NCI-H187 (cell line): ENCODE measurements at places on chromosomes 4 and X.

- DNase-seq: no peak
Measured at GRCh38 chr4:21949073-21949457, 493 bp upstream of the KCNIP4 start.

DNA sequence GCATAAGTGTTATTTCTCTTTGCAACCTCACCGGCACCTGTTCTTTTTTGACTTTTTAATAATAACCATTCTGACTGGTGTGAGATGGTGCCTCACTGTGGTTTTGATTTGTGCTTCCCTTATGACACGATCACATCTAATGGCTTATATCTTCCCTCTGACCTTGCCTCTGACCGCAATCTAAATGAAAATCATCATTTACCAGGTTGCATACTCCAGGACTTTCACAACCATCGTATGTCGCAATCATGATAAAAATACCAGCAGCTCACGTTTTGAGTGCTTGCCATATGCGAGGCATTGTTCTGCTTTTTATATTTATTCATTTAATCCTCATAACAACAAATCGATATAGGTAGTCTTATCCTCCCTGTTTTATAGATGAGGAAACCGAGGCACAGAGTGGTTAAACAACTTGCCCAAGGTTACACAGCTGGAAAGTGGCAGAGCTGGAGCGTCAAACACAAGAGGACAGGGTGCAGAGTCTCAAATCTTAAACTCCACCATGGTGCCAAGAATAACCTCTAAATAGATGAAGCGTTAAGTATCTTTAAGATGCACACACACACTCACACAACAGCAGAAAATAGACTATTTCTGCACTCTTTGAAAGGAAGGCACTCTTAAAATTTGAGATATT is 102.2 kb downstream of the SEL1L3 start:
- DNase-seq: no peak

DNA sequence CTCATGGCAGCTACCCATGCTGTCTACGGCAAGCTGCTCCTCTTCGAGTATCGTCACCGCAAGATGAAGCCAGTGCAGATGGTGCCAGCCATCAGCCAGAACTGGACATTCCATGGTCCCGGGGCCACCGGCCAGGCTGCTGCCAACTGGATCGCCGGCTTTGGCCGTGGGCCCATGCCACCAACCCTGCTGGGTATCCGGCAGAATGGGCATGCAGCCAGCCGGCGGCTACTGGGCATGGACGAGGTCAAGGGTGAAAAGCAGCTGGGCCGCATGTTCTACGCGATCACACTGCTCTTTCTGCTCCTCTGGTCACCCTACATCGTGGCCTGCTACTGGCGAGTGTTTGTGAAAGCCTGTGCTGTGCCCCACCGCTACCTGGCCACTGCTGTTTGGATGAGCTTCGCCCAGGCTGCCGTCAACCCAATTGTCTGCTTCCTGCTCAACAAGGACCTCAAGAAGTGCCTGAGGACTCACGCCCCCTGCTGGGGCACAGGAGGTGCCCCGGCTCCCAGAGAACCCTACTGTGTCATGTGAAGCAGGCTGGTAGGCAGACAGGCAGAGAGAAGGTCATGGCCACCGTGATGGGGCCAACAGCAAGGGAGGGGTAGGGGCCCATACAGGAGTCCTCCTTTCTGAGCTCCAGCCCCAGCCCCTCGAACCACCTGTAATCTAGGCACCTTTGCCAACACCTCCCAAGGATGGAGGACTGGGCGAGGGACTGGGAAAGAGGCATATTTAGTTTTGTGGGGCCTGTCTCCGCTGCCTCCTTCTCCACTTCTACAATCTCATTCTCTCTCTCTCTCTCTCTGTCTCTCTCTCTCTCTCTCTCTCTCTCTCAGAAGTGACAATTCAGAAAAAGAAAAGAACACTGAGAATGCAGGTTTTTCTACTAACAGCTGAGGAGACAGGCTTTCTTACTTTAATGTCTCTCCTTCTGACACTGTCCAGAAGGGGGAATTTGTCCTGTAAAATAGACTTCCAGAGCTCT is 4.7 kb upstream of the TSPYL2 start:
- DNase-seq: no peak

DNA sequence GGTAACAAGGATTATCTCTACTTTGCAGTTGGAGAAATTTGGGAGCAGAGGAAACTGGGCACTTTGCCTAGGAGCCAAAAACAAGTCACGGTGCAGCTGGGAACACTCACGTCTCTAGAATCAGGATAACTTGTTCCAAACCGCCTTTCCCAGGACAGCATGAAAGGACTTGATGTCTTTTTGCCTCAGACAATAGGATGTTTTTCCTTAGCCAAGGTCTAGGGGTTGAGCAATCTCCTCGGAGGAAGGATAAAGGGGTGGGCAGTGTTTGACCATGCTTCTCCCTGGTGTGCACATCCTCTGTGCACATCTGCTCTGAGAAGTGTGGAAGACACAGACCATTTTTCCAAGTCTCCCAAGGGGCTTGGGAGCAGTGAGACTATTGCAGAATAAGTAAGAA is 1.7 kb upstream of the SPARCL1 start:
- no peak for DNase-seq

DNA sequence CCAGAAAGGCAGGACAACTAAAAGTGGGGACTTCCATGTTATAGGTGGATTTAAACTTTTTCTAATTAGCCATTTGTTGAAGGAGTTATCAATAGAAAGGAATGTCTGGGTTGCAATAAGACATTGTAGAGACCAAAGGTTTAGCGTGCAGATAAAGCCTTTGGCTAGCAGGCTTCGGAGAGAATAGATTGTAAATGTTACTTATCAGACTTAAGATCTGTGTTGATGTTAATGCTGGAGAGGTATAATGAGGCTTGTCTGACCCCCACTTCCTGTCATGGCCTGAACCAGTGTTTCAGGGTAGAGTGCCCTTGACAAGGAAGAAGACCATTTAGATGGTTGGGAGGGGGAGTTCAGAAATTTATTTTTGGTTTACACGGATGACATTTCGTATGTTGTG is 67.1 kb upstream of the SPIN4 start:
- no peak for DNase-seq

DNA sequence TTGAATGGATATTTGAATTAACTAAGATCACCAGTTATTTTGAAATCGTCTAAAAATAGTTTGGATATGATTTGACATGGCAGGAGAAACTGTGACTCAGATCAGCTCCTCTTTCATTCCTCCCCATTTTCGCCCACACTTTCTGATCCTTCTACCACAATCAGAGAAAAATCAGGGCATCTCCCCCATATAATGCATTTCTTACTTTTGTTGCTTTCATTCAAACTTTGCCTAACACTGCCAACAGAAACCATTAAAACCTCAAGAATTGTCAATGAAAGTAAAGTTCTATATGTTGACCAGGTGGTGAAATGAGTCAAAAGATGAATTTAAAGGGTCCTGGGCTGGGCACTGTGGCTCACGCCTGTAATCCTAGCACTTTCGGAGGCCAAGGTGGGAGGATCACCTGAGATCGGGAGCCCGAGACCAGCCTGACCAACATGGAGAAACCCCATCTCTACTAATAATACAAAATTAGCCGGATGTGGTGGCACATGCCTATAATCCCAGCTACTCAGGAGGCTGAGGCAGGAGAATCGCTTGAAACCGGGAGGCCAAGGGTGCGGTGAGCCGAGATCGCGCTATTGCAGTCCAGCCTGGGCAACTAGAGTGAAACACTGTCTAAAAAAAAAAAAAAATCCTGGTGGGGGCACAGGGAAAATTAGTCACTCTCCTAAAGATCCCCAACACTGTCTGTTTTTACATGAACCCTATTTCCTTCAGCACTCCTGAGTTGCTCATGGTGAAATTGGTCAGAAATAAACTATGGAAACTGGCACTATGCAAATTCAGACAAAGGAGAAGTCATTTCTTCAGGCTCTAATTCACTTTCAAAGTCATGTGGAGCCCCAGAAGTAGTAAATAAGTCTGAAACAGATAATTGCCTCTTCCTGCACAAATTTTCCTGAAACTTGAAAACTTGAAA is 122.8 kb upstream of the NOCT start:
- no peak for DNase-seq

GRCh38 chr4:17534705-17535104 is 19.7 kb downstream of the CLRN2 start:
- no peak for DNase-seq

DNA sequence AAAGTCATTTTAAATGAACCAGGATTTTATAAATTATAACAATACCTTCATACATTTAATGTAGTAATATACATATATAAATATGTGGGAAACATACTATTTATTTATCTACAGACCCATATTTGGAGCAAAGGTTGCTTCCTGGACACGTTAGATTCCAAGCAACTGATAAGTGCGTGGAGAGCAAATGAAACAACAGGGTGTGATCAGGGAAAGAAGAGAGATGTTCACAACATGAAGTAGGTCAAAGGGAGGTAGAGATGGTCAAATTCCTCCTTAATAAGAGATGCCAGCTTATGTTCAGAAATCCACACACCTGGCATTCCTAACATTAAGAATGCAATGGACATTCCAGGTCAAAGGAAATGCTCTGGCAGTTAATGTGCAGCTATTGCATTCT is 53.1 kb upstream of the HPGD start:
- DNase-seq: no peak

DNA sequence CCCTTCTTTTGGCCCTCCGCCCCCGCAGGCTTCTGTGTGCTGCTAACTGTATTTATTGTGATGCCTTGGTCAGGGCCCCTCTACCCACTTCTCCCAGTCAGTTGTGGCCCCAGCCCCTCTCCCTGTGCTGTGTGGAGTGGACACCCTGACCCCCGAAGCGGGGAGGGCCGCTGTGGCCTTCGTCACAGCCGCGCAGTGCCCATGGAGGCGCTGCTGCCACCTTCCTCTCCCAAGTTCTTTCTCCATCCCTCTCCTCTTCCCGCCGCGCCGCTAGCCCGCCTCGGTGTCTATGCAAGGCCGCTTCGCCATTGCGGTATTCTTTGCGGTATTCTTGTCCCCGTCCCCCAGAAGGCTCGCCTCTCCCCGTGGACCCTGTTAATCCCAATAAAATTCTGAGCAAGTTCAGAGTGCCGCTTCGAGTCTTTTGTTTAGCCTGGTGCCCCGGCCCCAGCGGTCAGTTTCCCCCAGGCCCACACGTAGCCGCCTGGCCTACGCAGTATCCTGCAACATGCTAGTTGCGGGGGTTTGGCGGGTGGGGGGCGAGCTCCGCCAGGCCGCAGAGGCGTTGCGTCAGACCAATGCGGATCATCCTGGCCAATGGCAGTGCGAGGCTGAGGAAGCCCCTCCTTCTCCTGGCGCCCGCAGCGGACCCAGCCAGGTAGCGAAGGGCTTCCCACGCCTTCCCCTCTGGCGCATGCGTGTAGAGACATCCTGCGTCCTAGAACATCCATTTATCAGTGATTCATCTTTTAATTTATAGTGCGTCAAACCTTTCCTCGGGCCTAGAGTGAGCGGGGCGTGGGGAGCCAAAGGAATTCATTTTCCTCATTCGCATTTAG is 5.6 kb upstream of the KANTR start:
- DNase-seq: peak; percentile 9

DNA sequence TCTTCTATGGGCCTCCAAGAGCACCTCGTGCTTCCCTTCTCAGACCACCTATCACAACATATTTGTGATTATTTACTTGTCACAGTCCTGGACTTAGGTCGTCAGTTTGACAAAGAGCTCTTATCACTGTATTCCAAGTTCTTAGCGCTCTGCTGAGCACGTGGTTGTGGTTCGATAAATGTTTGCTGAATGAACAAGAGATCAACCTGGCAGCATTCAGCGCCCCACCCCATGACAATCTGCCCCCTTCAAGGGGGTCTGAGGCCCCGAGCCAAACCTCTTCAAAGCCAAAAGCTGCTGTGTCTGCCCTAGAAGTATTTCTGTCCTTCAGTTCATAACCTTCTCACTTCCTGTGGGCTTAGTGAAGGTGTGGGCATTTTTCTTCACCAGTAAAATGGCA is 15.0 kb downstream of the RPS4X start:
- DNase-seq: no peak

GRCh38 chrX:37871626-37872302 is 24.4 kb upstream of the DYNLT3 start:
- DNase-seq: no peak

DNA sequence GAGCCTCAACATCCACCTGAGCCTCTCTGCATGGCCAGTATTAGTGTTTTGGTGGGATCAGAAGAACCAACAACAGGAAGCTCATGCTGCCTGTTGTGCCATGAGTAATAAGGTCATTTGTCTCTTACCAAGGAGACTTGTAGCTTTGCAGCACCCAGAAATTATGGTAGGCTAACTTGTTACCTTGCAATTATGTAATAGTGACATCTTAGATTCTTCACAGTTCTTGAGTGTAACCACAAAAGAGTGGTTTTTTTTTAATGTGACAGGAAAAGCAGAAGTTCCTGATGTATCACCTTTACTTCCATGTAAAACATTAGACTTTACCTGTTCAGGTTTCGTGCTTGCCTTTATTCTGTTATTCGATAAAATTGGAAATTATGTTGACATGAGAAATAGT is 263.9 kb upstream of the CXXC4 start:
- DNase-seq: no peak

- peak; percentile 37 for DNase-seq
Measured at GRCh38 chr4:113052379-113052951, 3.0 kb downstream of the ANK2 start.

GRCh38 chr4:5357870-5358269 is 306.6 kb downstream of the STK32B start:
- DNase-seq: no peak

DNA sequence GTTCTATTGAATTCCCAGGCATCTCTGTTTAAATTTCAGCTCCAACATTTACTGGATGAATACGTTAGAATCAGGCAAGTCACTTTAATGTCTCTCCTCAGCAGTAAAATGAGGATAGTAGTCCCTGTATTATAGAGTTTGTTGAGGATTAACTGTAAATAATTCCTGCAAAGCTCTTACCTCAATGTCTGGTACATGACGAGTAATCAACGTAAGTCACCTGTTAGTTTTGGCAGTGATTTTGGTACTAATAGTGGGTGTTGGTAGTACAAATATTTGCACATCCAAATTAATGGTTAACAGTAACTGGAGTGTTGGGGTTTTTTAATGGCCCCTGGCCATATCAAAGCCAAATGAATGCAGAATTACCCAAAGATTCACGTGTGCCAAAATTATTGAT is 189.8 kb upstream of the GALNT7 start:
- DNase-seq: no peak

DNA sequence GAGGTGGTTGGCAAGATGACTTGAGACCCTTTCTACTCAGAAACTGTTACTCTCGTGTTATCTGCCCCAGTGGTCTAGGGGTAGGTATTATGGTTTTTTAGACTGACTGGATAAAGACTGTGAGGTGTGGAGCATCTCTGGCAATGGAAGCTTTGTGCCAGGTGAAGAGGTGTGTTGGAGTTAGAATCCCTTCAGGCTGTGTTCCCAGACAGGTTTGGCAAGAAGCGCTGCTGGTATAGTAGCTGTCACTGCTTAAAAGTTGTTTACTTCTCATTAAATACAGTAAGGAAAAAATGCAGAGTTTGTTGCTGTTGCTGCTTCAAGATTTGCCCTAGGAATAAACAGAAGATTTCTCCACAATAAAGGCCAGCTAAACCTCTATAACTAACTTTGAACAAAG is 35.3 kb downstream of the AREG start:
- no peak for DNase-seq

DNA sequence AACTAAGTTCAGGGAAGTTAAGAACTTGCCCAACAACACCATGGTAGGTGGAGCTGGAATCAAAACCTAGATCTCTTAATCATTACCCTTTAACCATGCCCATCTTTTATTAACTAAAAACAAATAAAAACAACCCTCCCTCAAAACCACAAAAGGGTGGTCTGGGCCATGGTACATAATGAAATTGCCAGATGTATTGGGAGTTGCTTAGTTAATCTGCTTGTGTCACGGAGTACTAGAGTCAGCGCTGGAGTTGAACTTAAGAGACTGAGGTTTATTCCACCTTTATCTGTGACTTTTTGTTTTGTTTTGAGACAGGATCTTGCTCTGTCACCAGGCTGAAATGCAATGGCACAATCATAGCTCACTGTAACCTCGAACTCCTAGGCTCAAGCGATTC is 13.3 kb downstream of the LRRC66 start:
- no peak for DNase-seq
